Stimulated activated CD4-positive, alpha-beta T cell treated with anti-CD3 and anti-CD28 coated beads, Interleukin-4, amount 100 ng/mL, for 1 hour (primary cell): ENCODE measurements at places on chromosomes 16 and 17.

DNA sequence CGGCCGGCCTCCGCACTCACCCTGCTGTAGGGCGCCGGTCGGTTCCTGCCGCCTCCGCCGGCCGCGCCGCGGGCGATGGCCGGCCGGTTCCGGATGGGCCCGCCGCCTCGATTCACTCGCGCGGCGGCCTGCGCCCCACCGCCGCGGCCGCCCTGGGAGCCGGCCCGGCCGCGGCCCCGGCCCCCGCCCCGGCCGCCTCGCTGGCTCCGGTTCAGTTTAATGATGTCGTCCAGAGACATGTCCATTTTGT is 158 bp downstream of the ALYREF start:
- DNase-seq: no peak

- DNase-seq: no peak
Measured at GRCh38 chr16:23700509-23700908, 12.5 kb downstream of the ERN2 start.

- DNase-seq: no peak
Measured at GRCh38 chr16:74372369-74372768, 3.7 kb upstream of the NPIPB15 start.

DNA sequence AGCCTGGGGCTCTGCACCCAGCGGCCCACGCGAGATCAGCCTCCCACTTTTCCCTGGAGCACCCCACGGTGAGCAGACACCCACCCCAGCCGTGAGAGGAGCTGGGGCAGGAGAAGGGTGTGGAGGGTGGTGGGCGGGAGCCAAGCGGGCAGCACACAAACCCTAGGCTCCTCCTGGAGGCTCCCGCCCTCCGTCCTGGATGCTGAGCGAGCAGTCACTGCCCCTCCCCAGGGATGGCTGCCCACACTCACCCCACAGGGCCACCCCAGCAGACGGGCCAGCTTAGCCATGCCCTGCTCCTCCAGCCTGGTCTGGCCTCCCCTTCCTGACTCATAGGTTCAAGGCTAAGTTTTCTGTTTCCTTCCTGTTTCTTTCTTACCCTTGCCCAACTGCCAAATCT is 15.7 kb upstream of the ABCC3 start:
- no peak for DNase-seq

- DNase-seq: no peak
Measured at GRCh38 chr16:80459331-80459777, 81.4 kb upstream of the DYNLRB2 start.

GRCh38 chr17:72717276-72717675 is 375.2 kb downstream of the SLC39A11 start:
- no peak for DNase-seq

DNA sequence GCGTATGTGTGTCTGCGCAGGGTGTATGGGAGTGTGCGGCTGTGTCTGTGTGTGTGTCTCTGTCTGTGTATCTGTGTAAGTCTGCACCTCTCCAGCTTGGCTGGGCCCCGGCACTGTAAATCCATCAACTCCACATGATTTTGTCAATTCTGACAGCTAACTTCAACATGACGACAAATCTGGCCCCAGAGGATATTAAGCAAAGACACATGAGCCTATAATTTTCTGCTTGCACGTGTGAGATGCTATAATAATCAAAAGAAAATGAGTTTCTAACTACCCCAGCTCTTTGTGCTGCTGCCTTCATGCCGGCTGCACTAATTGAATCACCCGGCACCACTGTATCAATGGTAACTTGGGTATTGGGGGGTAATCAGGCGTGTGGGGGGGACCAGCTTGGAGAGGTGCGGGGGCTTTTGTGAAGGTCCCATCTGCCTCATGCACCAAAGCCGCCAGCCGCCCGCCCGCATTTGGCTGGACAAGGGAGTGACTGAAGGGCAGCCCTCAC is 57.6 kb upstream of the LHX1 start:
- no peak for DNase-seq

DNA sequence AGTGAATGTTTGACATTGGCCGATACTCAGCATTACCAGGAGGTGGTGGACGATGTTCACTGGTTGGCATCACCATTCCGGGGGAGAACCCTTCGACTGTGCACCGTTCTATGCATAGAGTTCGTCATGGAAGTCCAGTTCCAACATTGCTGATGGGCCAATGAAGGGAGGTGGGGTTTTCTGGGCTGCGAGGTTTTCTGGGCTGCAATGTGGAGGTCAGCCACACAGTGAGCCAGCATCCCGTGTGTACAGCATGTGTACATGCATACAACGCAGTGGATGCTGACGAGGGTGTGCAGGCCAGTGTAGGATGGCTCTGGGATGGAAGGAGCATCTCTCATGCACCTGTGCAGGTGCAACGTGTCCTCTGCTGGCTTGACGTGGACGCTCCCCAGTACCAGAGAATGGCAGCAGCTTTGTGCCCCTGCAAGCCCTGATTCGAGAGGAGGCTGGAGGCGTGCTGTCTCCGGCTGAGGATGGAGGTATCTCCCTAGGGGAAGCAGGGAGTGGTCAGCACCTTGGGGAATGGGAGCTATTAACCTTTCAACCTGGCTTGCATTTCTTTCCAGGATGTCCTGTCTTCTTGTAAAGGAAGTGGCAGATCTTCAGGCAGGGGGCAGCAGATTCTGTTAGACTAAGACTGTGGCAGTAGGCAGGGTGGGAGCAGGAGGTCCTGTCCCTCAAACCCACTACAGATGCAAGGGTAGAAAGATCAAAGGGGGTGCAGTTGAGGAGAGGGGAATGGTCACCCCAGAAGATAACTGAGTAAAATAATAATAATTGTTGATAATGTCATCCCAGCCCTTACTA is 98.2 kb downstream of the CYLD start:
- DNase-seq: no peak

- DNase-seq: no peak
Measured at GRCh38 chr16:49811644-49812334, 44.1 kb downstream of the ZNF423 start.

DNA sequence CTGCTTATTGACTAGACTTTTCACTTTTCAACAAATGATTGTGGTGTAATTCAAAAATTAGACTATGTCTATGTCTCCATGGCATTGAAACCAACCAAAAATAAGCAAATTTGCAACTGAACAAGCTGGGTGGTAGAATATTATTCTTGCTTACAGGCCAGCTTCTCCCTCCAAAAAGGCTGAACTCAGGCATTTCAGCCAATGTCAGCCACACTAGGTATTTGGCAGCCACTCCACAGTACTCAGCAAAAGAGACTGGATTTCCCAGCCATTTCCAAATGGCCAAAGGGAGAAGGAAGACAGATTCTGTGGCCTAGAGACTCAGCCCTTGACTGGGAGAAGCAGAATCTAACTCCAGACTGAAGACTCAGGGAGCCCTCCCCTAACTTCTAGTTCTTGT is 121.8 kb upstream of the IRX5 start:
- DNase-seq: no peak

DNA sequence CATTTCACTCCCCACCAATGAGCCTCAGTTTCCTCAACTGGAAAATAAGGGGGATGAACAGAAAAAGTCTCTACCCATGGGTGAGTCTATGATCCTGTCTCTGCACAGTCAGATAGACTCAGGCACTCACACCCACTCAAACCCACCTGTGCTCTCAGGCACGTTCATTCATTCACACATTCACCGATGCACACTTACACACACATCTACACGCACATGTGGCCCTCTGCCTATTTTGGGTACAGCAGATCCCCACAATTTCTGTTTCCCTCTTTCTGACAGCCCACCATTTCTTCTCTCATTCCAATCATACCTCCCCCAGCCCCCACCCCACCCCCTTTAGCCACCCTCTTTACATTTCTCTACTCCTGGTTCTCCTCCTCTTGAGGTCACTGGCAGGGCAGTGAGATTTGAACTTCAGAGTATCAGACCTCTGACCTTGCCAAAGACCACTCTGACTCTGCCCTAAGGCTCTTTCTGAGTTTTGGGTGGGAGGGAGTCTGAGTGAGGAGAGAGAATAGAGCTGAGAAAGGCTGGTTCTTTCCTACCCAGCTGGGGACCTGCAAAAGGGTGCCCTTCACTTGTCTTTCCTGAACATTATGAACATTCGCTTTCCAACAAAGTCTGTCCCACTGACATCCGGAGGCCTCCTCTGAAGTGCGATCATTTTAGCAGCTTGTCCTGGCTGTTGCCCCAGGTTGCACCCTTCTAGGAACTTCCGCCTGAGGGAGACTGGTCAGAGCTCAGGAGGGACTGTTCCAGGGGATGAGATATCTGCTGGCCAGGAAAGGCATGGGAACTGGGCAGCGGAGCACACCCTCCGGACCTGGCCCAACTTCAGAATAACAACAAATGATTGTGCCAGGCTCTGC is 10.1 kb upstream of the COL1A1 start:
- DNase-seq: no peak

- no peak for DNase-seq
Measured at GRCh38 chr16:89855986-89856385, 17.4 kb upstream of the TCF25 start.

- DNase-seq: no peak
Measured at GRCh38 chr17:43831633-43832032, 1.3 kb downstream of the MPP3 start.

DNA sequence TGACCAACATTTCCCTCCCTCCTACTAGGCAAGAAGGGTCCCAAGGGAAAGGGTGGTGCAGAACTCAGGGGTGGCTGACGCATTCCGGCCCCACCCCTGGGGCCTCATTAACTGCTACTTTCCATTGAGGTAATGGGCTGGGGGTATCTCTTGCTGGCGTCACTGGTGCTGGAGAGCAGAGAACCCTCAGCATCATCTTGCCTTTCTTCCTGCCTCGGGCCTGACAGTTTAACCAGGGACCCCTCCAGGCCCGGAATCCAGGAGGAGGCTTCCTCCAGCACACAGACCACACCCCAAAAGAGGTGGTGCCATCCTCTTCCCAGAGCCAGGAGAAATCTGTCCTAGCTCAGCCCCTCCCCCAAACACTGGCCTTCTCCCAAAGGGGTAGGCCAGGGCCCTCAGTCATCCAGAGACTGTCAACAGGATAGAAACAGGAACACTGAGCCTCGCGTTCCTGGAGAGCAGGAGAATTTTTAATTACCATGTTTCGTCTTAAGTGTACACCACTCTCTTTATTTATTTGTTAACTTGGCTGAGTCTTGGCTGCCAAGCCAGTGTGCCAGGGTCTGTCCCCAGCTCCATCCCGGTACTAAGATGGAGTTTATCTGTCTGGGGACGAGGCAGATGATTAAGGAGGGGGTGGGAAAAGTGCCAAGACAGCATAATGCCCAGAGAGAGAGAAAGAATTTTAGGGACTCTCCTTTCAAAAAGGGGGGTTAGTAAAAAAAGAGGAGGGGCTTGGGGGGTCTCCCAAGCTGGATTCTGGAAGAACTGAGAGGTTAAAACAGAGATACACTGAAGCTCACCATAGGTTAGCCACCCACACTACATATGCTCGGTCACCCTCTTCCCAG is 5.1 kb downstream of the ETV4 start:
- DNase-seq: no peak

DNA sequence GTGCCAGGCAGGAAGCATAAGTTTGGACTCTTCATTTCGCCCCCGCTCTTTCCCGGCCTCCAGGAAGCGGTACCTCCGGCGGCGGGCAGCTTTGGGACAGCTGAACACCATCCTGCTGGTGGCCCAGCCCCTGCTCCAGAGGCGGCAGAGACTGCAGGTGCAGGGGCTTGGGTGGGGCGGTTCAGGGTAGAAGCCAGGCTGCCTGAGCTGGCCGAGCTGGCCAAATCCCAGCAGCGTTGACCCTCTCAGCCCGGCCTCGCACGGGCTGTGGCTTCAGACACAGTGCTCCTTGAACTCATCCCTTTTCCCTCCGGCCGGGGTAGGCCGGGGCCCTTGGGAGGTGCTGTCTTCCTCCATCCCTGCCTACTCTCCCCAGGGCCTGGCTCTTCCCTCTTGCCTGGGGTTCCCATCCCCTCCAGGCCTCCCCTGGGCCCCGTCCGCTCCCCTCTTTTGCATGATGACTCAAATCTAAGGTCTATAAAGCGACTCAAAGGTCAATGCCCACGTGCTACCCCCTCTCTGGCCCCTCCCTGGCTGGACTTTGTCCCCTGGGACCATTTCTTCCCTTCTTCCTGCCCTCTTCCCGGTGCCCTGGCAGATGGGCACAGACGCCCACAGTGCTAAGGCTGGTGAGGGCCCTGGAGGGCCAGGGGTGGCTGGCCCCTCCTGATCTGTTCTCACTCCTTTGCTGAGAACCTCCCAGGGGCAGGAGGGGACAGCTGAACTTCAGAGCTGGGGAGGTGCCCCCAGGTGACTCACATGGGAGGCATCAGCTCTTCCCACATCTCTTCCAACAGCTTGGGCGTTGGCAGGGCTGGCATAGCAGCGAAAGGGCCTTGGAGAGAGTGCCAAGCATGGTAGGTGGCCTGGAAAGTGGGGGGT is 22.7 kb downstream of the MYO15B start:
- no peak for DNase-seq

DNA sequence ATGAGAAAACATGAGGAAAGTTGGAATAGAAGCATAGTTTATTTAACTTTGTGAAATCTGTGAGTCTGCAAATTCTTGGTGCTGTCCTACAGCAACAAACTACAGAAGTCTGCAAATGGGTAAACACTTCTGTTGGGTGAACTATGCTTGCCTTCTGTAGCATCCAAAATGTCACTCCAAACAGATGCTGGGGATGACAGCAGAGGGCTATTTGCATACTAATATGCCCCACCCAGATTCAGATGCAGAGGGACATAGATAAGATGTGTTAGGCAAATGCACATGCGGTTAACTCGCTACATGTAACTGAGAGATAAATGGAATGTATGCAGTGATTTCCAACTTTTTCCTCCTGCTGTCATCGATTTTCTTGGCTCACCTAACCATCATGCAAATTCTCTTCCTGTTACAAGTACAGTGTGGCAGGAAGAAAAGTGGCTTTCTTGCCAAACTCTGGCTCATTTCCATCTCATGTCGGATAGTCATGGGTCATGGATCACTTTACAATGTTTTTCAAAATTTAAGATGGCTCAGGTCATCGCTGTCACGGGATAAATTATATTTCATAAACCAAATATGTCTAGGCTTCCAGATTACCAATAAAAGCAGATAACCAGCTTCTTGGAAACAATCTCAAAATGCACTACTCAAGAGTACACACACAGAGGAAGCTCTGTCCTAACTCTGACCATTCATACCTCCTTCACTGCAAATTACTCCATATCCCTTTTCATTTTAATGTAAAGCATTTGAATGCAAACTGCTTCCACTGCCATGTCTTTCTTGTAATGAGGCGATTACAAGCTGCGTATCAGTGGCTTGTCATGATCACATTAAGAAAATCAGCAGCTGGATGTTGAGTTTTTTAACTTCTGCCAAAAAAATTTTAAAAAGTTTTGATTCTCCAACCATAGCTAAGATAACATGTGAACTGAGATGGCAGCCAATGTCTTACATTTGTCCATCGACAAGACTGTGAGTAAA is 47.7 kb downstream of the ADAMTS18 start:
- DNase-seq: no peak

GRCh38 chr17:74271901-74272561 is 2.0 kb upstream of the DNAI2 start:
- DNase-seq: no peak
